ENCODE measurements at places on chromosomes 4 and X.
A peak's percentile ranks its signal among the peaks of the same experiment; 100 is the strongest.

- DNase-seq = no peak
Measured at GRCh38 chrX:97907791-97908190, 1024.1 kb downstream of the RPA4 start.

- DNase-seq = no peak
Measured at GRCh38 chr4:151928112-151928511, 167.3 kb upstream of the GATB start.

GRCh38 chr4:119652998-119653397 lies 24.4 kb upstream of the PDE5A start:
- no peak for DNase-seq

GRCh38 chr4:124711471-124712371 lies 811 bp downstream of the ANKRD50 start:
- DNase-seq = no peak

DNA sequence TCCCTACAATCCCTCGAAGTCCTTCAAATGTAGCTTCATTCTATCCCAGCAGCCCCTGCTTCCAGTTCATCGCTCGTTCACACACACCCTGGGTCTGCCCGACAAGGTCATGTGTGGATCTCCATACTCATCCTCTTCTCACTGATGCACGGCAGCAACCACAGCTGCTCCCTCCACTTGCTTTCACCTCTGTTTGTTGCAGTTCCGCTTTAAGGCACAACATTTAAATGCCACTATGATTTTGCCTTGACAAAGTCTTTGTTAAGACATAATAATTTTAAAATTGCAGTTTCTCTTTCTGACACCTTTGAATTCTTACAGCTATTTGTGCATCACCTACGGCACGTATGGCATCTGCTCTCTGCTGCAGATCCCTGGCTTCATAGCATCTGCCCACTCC lies 1.8 kb downstream of the ODAPH start:
- no peak for DNase-seq

GRCh38 chrX:32687379-32687778 lies 524.0 kb downstream of the DMD start:
- DNase-seq = no peak

GRCh38 chr4:36138220-36138619 lies 106.1 kb downstream of the ARAP2 start:
- DNase-seq = no peak

DNA sequence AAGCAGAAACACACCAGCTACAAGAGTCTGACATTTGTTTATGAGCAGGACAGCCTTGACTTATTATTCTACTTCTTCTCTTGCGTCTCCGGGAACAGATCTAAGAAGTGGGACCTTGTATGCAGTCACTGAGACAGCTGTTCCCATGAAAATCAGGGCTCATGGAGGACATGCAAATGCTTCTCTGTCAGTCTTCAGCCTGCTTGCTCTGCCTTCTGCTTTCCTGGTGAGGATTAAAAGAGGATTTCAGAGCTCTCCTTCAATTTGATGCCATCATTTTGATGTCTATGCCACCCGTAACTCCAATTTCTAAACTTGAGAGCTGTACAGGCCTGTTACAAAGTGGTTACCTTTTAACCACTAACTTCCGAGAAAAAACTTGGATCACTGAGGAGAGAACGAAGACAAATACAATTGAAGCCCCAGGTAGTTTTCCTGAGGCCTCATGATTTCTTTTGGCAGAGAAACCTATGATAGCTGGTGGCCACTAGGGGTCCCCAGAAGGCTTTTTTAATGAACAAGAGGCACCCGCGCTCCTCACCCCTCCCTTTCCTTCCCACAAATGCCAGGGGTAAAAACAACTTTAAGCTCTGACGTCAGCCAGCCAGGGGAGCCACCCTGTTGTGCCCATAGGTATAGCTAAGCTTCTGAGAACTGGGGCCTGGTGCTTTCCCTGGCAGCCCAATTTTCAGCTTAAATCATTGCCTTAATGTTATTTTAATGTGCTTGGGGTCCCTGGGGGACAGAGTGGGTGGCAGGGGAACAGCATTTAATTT lies 97.0 kb downstream of the DDIT4L start:
- DNase-seq = peak; percentile 88

DNA sequence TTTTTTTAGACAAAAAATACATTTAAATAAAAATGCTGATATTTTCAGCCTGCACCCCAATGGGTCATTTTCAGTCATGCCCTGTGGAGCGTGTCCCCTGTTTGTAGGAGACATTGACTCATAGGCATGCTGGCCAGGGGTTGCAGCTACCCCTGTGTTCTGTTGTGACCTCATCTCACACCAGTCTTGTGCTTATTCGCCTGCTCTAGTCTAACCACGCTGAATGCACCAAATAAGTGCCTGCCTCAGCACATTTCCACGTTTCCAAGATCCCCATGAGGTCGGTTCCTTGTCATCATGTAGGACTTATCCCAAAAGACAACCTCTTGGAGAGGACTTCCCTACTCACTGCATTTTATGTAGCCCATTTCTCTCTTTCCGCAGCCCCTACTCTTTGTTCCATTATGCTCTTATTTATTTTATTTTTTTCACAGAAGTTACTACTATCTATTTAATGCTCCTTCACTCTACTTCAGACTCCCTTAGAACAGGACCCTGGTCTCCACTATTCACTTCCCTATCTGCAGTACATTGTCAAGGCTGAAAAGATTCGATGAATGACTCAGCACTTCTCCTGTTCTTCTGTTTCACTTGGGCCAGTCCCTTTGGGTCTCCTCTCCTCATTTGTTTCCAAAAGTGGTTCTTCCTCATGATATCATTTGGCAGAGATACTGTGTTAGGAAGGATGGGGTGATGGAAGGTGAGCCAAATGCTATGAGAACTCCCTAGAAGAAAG lies 109.7 kb downstream of the MSL3 start:
- no peak for DNase-seq

- no peak for DNase-seq
Measured at GRCh38 chrX:134632355-134632754, 25.9 kb downstream of the PLAC1 start.

DNA sequence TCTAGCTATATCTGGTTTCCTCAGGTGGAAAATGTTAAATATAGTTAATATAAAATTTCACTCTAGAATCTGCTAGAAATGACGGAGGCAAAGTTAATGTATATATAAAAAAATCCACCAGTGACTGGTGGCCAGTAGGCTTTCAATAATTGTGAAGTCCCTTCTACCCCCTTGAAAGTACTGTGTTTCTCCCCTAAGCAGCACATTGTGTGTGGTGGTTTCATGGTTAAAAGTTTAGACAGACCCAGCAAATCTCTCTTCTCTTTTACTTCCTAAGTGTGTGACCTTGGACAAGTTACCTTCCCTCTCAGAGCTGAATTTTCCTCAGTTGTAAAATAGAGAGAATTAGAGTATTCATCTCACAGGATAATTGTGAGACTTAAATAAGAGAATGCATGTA lies 600 bp upstream of the HEPH start:
- no peak for DNase-seq

DNA sequence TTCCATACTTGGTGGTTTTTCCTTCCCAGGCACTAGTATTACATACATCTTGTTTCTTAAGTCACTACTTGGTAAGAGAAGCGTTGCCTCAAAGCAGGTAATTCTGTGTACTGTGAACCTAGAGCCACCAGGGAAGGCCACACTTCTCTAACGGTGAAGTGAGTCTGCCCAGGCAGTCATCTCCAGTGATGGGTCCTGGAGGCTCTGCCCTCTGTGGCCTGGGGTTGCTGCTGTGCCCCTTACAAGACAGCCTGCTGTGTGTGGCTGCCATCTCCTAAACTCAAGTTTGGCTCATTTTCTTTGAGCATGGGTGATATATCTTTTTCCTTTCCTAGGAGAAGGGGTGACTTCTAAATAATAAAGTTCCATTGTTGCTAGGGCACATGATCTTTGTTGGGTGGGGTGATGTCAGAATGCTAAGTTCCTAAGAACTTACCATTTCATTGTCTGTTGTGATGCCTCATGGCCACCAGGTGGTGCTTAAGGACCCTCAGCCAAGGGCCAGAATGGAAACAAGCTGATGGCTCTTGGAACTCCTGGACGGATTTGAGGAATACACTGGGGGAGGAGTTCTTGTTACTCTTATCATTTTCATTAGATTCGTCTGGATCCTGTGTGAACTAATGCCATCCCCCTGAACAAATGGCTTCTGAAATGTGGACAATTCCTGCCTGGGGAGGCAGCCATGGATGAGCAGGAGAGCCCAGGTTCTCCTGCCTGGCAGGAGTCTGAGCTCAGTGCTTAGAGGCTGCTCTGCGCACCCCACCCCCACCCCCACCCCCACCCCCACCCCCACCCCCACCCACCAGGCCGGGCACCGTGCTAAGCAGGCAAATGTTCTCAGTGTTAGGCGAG lies 41.1 kb upstream of the WDR1 start:
- DNase-seq = peak; percentile 48

DNA sequence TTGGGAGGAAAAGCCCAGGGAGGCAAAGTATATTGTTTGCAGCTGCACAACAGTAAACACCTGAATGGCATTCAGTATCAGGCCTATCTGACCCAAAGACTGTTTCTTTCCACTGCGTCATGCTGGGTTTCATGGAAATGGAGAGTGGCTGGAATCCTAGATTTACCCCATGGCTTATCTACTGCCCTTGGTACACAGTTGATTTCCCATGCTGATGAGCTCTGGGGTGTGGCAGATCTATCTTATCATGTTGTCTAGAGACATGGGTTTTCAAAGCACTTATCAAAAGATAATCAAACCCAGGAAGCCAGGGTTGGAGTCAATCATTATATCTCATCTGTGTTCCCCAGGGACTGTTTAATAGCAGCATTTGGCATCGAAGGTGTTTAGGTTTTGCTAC lies 72.1 kb downstream of the CLNK start:
- no peak for DNase-seq

DNA sequence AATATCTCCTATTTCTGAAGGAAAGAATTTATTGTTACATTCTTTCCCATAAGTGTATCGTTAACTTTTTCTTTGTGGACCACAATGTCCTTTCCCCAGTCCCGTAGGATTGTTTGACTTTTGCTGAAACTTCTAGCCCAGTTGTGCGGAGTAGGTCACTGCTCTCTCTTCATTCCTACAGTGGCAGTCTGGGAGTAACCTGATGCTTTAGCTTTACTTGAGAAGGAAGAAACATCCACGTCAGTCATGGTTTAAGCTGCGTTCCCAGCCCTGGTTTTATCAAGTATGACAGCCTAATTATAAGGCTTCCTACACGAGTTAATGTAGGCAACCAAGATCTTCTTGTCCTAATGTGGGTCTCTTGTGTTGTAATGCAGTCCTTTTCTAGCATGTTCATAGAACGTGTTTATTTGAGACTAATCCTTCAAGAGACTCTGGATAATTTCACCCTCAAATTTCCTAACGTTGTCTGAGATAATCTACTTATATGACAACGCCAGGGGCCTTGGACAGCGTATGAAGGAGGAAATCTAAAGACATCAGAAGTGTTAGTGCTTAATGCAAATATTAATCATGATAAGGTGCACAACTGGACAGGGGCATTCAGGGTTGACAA lies 40.8 kb upstream of the GRPR start:
- DNase-seq = no peak

DNA sequence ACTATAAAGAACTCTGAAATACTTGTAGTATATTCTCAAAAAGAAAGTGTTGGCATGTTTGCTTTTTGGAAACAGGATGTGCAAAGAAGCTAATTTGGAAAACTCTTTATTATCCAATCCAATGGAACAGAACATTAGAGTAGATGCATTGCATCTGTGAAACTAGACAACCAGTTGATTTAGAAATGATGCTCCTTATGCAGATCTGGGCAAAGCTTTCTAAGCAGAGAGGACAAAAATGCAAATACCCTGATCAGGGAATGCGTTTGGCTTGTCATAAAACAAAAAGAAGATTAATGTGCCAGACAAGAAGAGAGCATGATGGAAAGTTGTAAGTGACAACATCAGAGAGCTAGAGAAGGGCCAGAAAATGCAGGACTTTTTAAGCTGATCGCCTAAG lies 142.3 kb downstream of the RCHY1 start:
- no peak for DNase-seq

DNA sequence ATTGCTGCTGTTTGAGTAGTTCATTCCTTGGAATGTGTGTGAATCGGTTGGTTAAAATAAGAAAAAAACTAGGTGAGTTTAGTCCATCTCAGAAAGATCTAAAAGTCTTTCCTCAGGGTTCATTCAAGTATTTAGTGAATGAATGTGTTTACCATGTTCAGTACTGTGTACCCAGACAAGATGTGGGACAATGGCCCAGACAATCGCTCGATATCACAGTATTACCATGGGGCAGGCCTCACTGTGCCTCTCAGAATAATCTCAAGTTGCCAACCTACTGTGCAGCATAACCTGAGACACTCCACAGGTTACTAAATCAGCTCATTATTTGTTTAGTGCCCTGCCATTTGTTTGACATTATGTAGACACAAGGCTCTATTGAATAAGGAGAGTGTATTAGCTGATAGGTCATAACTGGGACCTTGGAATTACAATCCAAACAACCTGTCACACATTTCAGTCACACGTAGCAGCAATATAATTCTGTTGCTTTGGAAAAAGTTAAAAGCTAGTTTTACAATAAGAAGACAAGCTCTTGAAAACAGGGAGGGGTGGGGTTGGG lies 24.9 kb upstream of the AMOT start:
- no peak for DNase-seq

- no peak for DNase-seq
Measured at GRCh38 chrX:136907621-136908020, 27.1 kb upstream of the RBMX start.

GRCh38 chr4:87985097-87985886 lies 9.8 kb downstream of the SPP1 start:
- DNase-seq = peak; percentile 48

GRCh38 chr4:140305053-140305452 lies 68.4 kb upstream of the SCOC start:
- no peak for DNase-seq

DNA sequence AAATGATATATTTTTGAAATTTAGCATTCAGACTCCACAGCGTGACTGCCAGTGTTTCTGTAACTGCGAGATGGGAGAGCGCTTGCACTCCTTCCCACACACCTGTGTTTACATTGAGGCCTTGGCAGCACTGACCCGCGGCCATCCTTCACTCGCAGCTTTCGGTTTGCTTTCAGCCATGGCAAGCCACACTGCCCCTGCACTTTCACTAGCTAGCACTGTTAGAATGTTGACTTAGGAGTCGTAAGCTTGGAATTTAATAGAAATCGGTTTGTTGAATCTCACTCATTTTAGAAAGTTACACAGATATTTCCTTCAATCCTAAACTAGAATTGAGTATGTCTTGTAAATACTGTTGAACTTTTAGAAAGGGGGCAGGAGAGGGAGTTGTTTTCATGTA lies 136.2 kb downstream of the CFAP299 start:
- DNase-seq = no peak

GRCh38 chr4:141432000-141432712 lies 204.2 kb upstream of the IL15 start:
- DNase-seq = no peak

DNA sequence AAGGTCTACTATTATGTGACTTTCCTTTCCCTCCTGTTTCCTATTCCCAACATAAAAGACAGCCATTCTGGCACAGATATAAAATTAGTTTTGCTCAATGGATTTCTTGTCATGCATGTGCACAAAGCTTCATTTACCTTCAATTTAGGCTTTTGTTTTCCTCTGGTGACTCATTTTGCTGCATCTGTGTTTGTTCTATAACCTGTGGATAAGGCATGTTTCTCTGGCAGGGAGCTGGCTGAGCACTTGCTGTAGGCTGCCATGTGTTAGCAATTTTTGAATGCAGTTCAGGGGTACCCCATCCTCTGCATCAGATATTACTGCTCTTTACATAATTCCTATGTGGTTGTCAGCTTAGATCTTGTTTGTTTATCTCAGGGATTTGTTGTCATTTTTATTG lies 202.8 kb upstream of the GRID2 start:
- DNase-seq = no peak

- DNase-seq = no peak
Measured at GRCh38 chr4:16597845-16598596, 300.4 kb downstream of the LDB2 start.

Data from activated CD4-positive, alpha-beta T cell treated with anti-CD3 and anti-CD28 coated beads, Interleukin-2, Interleukin-4, amounts not matched to agents 100 ng/mL and 50 ng/mL, durations not matched to agents 16 hours and 8 hours (primary cell).